ENCODE measurements at places on chromosomes 2 and 18. TPM values are rescaled to one million over a fixed set of nuclear protein-coding genes. Genes with fewer than 3 reads are reported as not detected.
A peak's percentile ranks its signal among the peaks of the same experiment; 100 is the strongest.

- no peak for DNase-seq
Observed at GRCh38 chr18:34710934-34711333, 836 bp downstream of the DTNA start.

DNA sequence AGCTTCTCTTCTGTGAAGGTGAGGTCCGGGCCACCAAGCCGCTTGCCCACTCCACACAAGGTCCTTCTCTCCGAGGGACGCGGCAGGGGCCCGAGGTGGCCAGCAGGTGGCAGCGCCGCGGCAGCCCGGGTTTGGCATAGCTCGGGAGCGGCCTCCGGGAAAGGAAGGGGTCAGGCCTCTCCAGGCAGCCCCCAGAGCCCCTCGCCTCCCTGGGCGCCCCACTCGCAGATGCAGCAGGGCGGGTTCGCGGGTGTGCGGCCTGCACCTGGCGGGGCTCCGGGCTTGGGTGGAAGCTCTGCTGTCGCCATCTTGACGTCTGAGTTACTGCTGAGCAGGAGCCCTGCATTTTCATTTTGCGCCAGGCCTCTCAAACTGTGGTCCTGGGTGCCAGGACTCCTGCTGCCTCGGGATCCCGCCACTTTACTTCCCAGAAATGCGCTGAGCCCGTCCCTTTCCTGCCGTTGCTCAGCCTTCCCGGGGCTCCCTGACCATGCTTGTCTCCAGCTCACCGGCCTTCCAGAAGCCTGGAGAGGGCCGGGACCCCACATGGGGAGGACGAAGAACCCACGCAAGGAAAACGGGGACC lies 18.6 kb upstream of the NCL start:
- peak; percentile 69 for DNase-seq

GRCh38 chr18:7876354-7877104 lies 309.4 kb downstream of the PTPRM start:
- DNase-seq, result no peak

The SERPINB3 gene
- total RNA-seq, result 5.6 TPM

GRCh38 chr2:15265889-15266288 lies 295.2 kb downstream of the NBAS start:
- DNase-seq, result no peak

- DNase-seq, result no peak
Observed at GRCh38 chr2:159000072-159000471, 31.6 kb downstream of the TANC1 start.

GRCh38 chr2:110829413-110830146 lies 97.2 kb downstream of the ACOXL start:
- DNase-seq, result no peak

All from PC-3 (cell line).